ENCODE measurements at places on chromosomes 11 and 22.

DNA sequence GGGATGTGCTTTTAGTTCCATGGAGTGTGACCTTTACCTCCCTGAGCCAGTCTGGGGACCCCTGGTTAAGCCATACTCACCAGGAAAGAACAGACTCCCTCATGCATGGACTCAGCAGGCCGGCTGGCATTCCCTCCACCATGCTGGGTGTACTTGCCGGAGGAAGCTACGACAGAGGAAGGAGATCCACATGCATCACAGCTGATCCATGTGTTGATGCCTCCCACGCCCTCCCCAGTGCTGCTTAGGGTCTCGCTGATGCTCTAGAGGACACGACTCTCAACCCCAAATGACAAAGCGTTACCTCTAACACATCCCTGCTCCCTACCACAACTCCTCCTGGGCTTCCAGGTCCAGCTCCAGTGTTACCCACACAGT is 39.8 kb downstream of the GAB4 start:
- no peak for DNase-seq

DNA sequence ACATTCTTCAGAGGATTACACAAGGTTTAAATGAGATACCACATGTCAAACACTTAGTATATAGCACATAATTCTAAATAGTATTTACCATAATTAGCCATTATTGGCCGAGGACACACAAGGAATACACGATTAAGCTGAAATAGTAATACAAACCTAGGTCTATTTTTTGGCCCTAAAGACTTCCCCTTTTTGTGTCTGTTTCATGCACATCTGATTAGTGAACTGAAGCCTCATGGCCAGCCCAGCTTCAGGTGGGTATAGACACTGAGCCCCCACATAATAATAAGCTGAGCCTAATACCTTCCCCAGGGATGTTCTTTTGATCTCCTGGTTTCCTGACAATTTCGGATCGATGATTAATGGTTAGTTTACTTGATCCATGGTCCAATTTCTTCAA is 2.1 kb downstream of the GLYATL1B start:
- no peak for DNase-seq

DNA sequence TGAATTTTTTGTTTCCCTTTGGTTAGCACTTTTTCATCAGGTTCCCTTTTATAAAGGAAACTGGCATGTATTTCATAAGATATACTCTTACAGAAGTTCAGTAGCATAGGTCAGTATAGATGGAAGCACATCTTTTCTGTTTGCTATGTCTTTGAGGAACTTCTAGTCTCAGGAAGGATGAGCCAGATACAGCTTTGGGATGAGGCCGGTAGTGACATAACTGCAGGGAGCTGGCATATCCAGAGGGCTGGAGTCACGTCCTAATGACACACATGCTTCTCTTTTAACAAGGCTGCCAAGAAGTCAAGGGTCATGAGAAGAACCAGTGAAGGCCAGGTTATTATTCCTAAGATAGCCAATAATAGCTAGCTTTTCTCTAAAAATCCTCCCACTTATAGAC is 33.3 kb upstream of the ADSL start:
- no peak for DNase-seq

DNA sequence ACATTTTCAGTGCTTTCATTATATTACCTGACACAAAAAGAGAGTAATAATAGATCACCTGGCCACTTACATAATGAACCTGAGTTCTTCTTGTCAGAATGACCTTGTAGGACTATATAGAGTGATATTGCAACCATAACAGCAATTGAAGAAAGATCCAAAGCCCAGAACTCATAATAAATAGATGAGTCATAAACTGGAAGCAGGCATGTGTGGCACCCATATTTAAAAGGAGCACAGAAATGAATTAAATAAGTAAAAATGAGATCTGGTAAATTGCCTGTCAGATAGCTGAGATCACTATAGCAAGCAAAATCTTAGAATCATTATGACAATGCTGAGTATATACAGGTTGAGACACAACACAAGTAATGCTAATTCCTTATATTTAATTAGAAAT is 331.8 kb downstream of the AASDHPPT start:
- no peak for DNase-seq

- DNase-seq, result no peak
Observed at GRCh38 chr11:91396236-91397133, 828.1 kb upstream of the FAT3 start.

GRCh38 chr22:40196628-40197360 is 19.1 kb downstream of the TNRC6B start:
- DNase-seq, result no peak

- DNase-seq, result no peak
Observed at GRCh38 chr11:118106789-118107335, 20.1 kb upstream of the SMIM35 start.

DNA sequence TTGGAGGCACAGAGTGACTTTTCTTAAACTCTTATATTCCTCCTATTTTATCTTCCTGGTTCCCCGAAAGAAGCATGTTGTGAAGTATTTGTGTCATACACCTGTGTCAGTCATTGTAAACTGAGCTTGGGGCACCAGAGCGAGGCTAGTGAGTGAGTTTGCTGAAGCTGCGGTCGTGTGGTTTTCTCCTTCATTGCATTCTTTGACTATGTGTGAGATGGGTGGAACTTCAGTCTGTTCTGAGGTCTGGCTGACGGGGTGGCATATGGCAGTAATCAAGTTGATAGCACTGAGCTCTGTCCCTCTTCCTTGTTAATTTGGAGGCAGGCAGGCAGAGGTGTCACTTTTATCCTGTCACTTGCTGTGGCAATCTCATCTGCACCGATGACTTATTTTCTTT is 4.2 kb downstream of the VPS26B start:
- no peak for DNase-seq

- no peak for DNase-seq
Observed at GRCh38 chr22:18991821-18992442, 55.8 kb upstream of the PRODH start.

GRCh38 chr11:2826679-2827056 is 58.9 kb downstream of the CDKN1C start:
- no peak for DNase-seq

- DNase-seq, result no peak
Observed at GRCh38 chr11:124861670-124862069, 3.6 kb upstream of the ROBO3 start.

GRCh38 chr22:25420471-25420924 is 144.0 kb upstream of the GRK3 start:
- DNase-seq, result no peak

DNA sequence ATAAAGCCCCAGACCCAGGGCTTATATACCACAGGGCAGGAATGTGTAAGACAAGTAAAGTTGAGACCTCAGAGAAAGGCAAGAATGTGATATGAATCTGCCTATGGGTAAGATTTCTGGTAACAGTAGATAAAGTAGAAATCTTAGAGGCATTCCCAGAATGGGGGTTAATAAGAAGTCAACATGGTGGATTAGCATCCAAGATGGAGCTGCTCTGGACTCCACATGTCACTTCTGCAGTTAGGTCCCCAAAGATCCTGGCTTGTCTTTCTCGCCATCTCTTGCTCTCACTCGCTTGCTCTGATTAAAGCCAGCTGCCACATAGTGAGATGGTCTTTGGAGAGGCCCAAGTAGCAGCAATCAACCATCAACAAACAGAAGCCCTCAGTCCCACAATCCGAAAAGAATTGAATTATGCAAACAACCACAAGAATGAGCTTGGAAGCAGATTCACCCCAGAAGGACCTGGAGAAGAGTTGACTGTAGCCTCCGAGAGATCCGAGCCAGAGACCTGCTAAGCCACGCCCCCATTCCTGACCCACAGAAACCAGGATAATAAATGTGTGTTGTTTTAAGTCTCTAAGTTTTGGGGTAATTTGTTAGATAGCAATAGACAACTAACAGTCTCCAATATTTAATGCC is 5.4 kb upstream of the C11orf86 start:
- DNase-seq, result no peak

DNA sequence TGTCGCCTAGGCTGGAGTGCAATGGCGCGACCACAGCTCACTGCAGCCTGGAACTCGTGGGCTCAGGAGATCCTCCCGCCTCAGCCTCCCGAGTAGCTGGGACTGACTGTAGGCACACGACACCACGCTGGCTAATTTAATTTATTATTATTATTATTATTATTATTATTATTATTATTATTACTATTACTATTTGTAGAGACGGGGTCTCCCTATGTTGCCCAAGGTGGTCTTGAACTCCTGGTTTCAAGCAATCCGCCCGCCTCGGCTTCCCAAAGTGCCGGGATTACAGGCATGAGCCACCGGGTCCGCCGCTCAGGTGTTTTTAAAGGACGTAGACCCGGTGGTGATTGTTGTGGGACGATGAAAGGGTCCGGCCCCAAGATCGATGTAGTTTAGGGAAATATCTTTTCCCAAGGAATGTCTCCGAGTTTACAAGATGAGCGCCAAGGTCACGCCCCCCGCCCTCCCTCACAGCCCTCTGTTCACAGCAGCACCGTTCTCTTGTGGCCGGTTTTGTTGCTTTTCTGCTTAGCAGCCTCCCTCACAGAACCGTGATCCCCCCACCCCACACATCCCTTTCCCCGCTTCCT is 728 bp upstream of the POGLUT3 start:
- DNase-seq, result no peak

DNA sequence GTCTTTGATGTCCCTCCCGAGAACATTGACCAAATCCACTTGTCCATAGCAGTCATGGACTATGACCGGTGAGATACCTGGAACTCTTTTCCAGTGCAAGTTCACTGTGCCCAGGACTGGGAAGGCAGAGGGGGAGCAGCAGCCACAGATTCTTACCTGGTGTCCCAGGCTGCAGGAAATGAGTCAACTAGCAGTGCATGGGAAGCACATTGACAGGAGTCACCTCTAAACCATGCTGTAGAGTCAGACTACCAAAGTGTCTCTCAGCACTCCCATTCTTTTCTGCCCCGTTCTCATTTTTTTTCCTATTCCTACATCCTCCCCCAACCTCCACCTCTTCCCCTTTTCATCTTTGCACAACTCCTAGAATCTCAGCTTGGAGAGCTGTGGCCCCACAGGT is 67.2 kb upstream of the OLFML1 start:
- no peak for DNase-seq

DNA sequence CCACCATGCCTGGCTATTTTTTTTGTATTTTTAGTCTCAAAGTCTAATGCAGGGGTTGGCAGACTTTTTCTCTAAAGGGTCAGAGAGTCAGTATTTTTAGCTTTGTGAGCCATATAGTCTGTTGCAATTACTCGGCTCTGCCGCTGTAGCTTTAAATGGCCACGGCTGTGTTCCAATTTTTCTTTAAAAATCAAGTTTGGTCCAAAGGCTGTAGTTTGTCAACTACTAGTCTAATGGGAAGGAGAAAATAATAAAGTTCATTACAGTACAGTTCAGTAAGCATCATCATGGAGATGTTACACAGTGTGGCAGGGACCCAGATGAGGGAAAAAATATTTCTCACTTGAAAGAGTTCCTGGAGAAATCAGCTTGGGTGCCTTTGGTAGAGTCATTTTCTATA is 107.6 kb downstream of the CSNK2A3 start:
- DNase-seq, result no peak

DNA sequence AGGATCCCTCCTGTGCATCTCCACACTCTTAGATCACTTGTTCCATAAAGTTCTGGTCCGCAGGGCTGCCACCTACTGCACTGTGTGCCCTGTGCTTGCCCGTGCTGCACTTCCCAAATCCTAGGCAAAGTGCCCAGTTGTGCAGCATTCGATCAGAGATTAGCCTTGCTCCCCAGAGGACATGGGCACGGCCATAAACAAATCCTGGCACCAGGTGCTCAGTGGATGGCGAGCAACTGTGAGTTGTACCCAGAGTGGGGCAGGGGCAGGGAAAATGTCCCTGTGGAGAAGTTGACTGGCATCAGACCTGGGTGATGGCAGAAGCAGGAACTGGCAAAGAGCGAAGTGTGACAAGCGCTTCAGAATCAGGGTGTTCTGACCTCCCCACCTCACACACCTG is 4.7 kb downstream of the FADS2 start:
- DNase-seq, result no peak

GRCh38 chr11:35487532-35488078 is 37.8 kb downstream of the PAMR1 start:
- DNase-seq, result no peak

GRCh38 chr11:134537296-134537695 is 125.3 kb upstream of the B3GAT1 start:
- no peak for DNase-seq

DNA sequence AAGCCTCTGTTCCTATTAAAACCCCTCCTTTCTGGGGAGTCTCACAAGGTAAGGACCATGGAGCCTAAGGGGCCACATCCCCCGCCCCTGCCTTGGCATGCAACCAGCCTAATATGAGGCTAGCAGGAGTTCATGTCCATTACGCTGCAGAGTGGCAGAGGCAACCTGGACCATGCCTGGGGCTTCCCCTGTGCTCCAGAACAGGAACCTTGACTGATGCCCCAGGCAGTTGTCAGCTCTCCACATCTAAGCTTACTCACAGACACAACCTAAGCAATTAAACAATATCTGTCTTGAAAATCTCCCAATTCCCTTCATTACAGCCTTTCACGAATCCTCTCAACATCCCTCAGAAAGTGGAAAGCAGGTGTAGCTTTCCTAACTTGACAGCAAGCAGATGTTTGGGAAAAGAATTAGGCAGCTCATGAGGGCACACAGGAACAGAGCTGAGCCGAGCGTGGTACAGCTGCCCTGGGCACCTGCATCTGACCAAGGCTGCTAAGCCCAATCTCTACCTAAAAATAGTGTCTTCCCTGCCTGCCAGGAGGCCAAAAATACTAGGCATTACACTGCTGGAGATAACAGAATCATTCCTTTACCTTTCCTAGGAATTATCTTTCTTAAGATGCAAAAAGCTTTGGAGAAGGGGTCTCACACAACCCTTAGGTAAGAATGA is 20.8 kb downstream of the C11orf71 start:
- no peak for DNase-seq

DNA sequence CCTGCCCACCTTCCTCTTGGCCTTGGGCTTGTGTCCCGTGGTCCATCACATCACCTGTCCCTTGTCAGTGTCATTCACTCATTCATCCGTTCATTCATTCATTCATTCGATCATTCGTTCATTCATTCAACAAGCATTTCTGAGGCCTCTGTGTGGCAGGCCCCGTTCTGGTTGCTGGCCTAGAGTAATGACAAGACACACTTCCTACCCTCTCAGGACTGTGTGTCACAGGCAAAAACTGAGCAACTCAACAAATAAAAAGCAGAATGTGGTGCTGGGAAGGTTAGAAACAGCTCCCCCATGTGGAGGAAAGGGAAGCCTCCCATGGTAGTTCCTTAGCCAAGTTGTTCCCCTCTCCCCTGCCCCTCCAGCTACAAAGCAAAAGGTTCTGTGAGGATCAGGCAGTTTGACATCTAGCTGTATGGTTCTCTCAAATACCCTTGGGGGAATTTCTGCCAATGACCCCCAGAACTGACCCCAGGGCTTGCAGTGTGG is 1.6 kb upstream of the OMP start:
- no peak for DNase-seq

DNA sequence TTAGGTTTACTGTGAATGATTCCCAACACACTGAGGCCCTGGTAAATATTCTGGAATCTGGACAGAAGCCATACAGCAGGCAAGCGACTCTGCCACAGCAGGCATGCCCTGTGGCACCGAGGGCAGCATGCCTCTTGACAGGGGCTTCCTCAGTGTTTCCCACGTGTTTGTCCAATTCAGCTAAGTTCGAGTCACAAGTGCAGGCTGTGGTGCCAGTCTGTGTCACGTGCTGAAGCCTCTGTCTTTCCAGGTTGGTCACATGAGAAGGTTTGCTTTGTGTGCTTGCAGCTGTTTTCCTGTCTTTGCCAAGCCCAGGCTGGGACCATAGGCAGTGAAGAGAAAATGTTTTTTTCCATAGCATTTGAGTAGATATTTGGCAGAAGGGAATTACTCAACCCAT is 2.4 kb upstream of the PPFIBP2 start:
- no peak for DNase-seq

GRCh38 chr11:74388678-74389327 is 9.4 kb downstream of the PGM2L1 start:
- DNase-seq, result peak; percentile 50
